ENCODE measurements at places on chromosomes 7 and 10. TPM values are rescaled to one million over a fixed set of nuclear protein-coding genes. Genes with fewer than 3 reads are reported as not detected.

DNA sequence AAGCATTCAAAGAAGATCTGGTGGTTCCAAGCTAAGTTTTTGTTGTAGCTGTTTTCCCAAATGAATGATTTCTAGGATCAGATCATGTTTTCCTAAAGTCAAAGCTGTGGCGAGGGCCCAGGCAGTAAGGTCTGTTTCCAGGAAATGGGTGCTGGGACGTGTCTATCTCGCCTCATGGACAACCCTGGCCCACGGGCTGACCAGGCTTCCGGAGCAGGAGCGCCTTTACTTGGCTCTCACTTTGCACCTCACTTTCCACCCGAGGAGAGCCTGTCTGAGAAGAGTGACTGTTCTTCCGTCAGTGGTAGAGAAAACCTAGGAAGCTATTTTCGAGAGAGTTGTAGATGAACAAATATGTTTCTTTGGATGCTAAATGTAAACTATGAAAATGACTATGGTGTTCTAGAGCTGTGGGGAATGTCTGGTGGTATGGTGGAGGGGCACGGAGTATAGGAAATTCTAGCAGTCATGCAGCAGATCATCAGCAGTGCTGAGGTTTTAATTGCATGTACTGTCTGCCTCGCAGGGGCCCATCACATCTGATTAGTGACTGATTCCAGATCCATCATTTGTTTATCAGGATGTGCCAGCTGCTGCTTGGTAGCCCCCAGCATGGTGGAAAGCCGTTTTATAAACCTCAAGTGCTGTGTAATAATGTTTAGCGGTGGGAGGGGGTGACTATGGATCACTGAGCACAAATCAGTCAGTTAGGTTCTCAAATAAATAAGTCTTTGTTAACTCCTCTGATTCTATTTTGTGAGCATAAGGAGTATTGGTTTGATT, 66.6 kb downstream of the VWC2 start:
- no peak for DNase-seq

- peak; percentile 43 for DNase-seq
Measured at GRCh38 chr10:20254078-20254477, 437.8 kb downstream of the PLXDC2 start.

DNA sequence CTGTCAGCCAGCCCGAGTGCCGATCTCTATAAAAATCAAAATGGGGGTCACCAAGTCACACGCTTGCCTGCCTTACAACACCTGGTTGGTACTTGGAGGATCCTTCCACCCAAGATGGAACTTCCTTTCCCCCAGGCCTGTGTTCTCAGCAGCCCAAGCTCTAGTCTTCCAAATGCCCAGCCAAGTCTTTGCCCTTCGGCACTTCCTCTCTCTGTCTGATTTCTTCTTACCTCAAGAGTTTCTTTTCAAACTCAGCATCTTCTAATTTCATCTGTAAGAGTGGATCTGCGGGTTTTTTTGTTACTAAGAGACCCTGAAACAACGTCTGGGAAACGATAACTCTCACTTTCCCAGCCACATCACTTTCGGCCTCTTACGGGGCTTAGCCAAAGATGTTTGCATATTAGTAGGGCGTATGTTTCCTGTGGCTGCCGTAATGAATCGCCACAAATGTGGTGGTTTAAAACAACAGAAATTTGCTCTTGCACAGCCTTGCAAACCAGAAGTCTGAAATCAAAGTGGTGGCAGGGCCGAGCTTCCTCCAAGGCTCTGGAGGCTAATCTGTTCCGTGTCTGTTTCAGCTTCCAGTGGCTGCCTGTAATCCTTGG, 219.9 kb downstream of the TCF7L2 start:
- no peak for DNase-seq

- no peak for DNase-seq
Measured at GRCh38 chr7:106693677-106694353, 32.9 kb upstream of the CCDC71L start.

DNA sequence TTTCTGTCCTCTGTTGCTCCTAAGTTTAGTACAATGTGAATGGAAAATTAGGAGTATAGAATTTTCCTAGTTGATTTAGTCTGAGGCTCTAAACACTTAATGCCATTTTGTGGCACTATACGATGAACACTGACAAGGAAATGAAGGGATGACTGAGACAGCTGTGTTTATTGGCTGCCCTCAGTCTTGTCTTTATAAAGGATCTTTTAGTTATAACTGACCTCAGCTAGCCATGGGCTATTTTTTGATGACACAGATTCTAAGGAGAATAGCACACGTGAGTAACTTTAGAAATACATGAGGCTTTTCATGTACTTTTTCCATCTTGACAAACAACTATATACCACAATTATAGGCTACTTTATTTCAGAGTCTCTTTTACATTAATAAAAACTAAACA, 113.7 kb downstream of the PRKG1 start:
- DNase-seq: no peak

GRCh38 chr10:58531084-58531695, 18.5 kb downstream of the BICC1 start:
- peak; percentile 46 for DNase-seq

DNA sequence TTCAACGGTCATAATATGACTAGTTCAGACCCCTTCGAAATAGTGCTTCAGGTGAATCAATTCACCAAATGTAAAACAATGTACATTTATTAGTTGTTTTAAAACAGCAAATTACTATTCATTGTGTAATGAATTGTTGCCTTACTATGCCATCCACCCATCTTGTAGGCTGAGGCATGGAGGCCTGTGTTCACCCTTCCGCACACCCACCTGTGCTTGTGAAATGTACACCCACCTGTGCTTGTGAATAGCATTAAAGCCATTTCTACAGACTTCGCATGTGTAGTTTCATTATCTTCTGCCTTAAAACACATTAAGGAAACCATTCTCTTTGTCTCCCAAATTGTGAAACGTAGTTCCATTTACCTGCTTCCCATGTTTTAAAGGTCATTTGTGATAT, 16.8 kb downstream of the CLRN3 start:
- DNase-seq: peak; percentile 1

DNA sequence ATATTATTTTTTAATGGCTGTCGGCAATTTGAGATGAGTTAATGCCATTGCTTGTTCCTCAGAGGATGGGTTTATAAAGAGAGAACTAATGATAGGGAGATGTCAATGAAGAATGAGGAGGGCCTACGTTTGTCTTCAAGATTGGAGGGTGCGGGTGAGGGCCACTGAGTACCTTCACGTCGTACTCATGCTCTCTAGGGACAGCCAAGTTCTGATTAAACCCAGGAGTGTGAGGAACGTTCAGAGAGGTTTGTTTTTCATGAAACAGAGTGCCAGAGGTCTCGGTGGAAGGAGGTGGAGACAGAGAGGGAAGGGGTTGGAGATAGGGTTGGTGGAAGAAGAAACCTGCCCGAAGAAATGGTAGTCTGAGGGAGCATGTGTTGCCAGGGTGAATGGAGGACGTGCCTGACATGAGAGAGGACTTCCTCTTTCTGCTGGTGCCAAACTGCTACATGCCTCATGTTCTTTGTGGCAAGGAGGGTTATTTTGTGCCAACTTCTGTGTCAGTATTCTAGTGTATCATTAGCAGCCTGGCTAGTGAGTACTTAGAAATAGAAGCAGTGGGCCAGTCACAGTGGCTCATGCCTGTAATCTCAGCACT, 8.9 kb downstream of the DHTKD1 start:
- DNase-seq: no peak

GRCh38 chr10:38043516-38043915, 33.0 kb downstream of the ZNF33A start:
- no peak for DNase-seq

- no peak for DNase-seq
Measured at GRCh38 chr7:28362812-28363211, 49.5 kb upstream of the CREB5 start.

DNA sequence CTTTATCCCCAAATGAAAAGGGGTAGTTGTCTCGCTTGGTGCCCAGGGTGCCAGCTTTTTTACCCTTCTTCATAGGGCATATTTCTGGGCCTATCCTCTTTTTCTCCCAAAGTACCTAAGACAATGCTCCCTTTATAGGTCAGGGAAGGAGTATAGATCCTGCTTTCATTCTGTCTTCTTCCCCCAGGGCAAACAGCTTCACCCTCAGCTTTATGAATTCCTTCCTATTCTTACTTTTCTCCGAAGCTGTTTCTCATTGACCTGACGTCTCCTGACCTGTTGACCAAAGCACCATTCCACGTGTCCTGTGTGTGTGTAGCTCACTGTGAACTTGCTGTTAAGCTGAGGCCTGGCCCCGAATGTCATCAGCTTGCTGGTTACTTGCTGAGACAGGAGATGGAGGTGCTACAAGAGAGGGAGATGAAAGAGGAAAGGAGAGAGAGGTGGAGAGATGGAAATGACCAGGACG, 48.9 kb downstream of the PYROXD2 start:
- no peak for DNase-seq

- no peak for DNase-seq
Measured at GRCh38 chr10:62043421-62044021, 142.0 kb downstream of the ARID5B start.

DNA sequence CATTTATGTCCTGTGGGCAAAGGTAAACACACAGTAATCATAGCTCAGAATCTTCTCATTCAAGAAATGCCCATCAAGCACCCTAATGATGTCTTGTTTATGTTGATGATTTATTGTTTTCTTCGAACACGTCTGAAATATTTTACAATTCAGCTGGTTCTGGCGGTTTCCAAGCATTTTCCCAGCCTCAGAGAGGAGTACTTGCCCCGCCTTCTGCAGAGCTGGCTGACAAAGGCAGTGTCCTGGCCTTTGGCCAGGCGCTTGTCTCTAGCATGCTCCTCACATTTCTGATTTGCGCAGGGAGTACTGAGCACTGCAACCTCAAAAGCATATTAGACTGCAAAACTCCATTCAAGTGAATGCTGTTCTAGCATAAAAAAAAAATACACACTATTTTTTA, 314.2 kb upstream of the GNAI1 start:
- DNase-seq: no peak

- DNase-seq: no peak
Measured at GRCh38 chr10:27223964-27224363, 16.6 kb downstream of the ACBD5 start.

DNA sequence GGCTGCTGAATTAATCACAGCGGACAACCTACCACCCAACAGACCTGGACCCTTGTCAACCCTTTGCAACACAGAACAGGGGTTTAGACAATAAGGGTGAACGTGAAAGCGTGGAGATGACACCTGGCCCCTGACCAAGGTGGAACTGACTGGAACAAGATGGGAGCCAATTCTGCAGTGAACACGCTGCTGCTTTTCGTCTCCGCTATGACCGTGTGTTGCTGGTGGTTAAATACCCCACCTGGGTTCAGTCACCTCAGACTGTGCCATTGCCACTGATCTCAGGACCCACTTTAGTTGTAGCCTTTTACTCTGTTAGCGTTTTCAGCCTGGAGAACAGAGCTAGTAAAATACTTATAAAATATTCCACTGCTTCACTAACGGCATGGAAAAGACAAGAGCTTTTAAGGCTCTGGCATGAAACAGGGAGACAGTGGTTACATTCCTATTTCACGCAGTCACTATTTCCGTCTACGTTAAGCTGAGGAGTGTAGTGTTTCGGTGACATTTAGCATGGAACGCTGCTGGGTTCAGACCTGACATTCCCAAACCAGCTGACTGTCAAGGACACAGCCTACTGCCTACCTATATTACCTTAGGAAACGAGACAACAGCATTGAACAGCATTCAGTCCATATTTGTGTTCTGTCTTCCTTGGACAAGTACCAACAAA, 119.5 kb upstream of the PRSS1 start:
- no peak for DNase-seq

DNA sequence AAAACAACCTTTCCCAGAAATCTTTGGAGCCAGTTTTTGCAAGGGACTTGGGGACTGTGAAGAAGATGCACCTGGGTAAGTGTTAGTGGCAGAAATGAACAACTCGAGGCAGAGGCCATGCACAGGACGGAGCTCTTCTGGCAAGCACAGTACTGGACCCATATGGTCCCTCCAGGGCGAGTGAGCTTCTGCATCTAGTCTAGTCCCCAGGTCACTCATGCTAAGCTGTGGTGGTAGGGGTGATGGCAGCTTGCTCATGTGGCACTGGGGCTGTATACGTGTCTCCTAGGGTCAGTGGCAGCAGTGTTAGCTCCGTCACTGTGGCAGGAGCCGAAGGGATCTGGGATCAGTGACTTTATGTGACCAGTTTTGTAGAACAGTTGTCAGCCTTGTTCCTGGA, 9.3 kb upstream of the LRRC61 start:
- no peak for DNase-seq

GRCh38 chr10:29522061-29522855, 112.5 kb downstream of the SVIL start:
- DNase-seq: no peak

- DNase-seq: no peak
Measured at GRCh38 chr10:98364432-98365102, 50.4 kb downstream of the PYROXD2 start.

DNA sequence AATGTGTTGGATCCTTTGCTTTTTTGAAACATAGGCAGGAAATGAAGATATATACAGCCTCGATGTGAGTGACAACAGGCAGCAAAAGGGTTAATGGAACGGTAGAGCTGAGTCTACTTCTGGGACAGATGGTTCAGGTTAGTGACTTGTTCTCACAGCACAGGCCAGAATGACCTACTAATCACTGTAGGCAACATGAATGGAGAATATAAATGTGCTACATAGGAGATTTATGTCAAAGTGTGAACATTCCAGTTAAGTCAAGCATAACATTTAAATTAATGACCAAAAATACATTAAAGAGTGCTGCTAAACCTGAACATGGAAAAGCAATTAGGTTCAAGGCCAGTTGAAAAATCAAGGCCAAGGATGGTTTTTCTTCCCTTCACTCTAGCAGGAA, 235.2 kb downstream of the POU6F2 start:
- no peak for DNase-seq

DNA sequence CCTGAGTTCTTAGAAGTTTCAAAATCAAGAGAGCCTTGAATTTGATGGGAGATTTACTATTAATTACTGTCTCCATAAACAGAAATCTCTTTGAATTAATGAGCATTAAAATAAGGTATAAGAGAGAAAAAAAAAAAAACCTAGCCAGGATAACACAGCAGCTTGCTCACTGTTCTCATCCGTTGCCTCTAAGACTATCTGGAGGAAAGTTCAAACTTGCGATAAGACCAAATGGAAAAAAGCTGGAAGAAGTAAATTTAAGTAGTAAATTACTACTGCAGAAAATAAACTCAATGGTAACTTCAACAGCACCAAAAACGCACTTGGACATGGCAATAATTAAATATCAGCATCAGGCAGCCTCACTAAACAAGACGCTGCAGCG, 36.7 kb downstream of the GNA12 start:
- DNase-seq: no peak

DNA sequence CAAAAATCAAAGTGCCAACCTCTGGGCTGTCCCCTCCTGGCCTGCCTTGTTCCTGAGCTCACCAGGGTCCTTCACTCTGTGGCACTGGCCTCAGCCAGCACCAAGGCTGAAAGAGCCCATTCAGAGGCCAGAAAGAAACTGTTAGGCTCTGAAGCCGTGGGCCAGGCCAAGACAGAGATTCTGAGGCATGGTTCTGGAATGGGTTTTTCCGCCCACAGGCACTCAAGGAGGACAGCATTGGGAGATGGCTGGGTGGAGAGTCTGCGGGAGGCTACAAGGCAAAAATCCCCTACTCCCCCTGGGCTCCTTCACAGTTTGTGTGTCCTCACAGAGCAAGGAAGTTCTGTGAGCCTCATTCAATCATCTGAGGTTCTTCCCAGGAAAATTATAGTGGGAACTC, 31.7 kb downstream of the GRIFIN start:
- DNase-seq: no peak

GRCh38 chr7:100694098-100694745, at the start of gene GIGYF1:
GIGYF1 (minus strand) TSS chr7:100694250; CDS start chr7:100688238, 6,012 bp downstream.
- peak; percentile 75 for DNase-seq

EXOC4 gene
- total RNA-seq: 145 TPM

NCF1 gene
- 1.9 TPM for total RNA-seq

CYP3A7 gene
- 0.75 TPM for total RNA-seq

CNPY1 gene
- total RNA-seq: not detected

C7orf25 gene
- total RNA-seq: 6.6 TPM

SH2B2 gene
- 6.1 TPM for total RNA-seq

NUTM2E gene
- 0.16 TPM for total RNA-seq

NOS3 gene
- total RNA-seq: 50.7 TPM

HOXA9 gene
- total RNA-seq: 7.4 TPM
